ENCODE measurements at places on chromosomes 3 and 15.

DNA sequence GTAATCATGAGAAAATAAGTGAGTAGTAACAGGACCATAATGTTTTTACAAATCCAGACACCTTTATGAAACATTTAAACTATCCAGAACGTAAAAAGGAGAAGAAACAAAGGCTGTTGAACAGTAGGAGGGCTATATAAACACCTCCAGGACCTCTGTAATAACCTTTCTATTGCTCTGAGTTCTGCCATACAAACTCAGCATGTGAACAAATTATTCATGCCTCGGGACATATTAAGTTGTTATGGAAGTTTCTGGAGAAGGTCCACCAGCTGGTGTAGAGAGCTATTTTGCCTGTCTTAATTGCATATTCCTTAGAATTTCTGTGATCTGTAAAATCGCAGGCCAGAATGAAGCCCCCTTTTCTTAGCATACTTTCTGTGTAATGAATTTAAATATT is 256.3 kb downstream of the UBE2E2 start:
- DNase-seq: no peak

DNA sequence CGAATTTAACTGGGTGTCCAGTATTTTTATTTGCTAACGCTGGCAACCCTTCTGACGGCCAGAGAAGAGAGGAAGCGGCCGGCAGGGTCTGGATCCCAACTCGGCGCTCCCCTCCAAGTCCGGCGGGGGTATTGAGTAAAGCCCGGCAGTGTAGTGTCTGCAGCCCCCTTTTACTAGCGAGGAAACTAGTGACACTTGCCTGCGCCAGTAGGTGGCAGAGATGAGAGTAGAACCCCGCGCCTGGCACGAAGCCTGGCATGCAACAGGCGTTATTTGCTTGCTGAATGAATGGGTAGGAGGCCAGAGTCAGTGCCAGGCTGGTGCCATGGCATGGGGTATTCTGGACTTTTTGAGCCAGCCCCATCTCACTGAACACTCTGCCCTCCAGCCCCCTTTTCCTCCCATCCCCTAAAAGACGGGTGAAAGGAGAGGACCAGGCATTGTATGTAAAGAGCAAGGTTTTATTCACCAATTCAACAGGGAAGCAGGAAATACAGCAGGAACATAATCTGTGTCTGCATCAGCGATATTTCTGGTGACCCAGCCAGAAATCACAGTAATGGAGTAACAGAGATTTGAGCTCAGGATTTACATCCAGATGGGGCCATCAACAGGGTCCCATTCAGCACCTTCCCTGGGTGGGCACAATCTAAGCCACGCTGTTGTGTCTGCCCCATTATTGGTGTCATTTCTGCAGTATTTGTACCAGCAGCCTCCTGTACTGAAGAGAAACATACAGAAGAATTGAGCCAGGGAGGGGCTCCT is 788 bp upstream of the WDR73 start:
- DNase-seq: peak; percentile 70

DNA sequence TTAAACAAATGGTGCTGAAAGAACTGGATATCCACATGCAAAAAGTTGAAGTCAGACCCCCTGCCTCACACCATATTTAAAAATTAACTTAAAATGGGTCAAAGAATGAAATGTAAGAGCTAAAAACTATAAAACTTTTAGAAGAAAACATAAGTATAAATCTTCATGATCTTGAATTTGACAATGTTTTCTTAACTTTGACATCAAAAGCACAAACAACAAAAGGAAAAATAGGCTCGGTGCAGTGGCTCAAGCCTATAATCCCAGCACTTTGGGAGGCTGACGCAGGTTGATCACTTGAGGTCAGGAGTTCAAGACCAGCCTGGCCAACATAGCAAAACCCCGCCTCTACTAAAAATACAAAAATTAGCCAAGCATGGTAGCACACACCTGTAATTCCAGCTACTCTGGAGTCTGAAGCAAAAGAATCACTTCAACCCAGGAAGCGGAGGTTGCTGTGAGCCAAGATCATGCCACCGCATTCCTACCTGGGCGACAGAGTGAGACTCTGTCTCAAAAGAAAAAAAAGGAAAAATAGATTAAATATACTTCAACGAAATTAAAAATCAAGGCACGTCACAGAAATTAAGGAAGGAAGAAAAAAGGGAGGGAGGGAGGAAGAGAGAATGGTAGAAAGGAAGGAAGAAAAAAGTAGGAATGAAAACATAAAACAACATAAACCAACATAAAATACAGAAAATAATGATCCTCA is 1.5 kb downstream of the RAB27A start:
- no peak for DNase-seq

- no peak for DNase-seq
Observed at GRCh38 chr3:62920466-62920784, 45.2 kb upstream of the CADPS start.

DNA sequence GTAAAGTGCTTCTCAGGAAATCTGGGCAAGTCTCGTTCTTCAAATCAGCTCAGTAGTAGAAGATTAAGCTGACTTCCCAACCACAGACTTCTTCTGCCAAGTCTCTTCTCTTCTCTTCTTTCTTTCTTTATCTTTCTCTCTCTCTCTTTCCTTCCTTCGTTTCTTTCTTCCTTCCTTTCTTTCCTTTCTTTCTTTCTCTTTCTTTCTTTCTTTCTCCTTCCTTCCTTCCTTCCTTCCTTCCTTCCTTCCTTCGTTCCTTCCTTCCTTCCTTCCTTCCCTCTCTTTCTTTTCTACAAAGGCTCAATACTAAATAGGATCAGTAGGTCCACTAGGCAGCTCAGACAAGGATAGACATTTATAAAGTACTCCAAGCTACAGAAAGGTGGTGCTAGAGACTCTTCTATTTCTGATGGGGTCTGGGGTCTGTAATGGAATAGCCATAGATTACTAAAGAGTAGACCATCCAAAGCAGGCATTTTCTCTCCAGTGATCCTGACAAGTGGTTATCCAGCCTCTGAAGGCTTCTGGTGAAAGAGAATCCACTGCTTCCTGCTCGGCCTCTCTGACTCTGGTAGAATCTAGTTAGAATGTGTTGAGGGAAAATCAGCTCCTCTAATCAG is 100.8 kb downstream of the TPRG1 start:
- DNase-seq: no peak

GRCh38 chr15:99716540-99717095 is 16.6 kb downstream of the LYSMD4 start:
- DNase-seq: no peak

- no peak for DNase-seq
Observed at GRCh38 chr15:35547775-35548364, 1.9 kb upstream of the DPH6 start.

DNA sequence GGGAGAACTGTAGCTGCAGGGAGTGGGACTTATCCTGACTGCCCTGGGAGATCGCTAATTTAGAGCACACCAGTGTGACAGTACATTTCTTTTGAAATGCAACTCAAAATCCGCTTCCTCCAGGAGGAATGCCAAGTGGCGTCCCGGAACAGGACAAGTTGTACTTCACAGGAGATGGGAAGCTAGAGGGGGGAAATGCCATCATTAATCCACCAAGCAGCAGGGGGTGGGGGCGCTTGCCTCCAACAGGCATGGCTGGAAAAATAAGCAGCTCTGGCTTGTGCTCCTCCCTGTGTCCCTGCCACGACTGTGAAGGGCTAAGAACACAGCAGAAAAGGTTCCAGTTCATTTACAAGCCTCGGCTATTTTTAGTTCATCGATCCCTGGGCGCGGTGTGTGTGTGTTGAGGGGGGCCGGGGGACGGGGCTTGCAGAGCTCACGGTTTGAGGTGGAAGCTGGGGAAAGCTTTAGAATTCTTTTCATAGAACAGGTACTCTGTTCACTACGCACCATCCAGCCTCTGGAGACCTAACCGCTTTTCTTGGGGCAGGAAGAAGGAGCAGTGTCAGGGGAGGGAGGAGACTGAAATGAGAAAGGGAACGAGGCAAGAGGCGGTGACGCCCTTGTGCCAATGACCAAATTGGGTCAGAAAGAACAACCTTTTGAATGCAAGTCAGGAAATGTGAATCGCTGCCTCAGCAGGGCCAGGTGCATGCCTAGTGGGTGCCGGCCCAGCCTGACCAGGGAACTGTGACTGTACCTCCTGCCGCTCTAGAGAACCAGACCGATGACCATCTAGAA is 51.8 kb upstream of the DGKG start:
- DNase-seq: no peak

DNA sequence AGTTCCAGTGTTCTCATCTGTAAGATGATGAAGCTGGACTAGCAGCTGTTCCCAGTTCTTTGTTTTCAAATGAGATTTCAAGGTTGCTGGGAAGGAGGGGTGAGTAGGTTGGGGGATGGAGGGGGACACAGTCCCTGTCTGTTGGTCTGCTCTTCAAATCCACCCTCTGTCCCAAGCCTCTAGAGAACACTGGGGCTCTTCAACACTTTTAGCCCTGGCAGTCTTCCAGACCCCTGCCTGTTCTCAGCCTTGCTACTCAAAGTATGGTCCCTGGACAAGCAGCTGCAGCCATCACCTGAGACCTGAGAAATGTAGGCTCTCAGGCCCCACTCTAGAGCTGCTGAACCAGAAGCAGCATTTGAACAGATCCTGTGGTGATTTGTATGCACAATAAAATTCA is 41.3 kb downstream of the NEK11 start:
- DNase-seq: no peak

- no peak for DNase-seq
Observed at GRCh38 chr3:85476891-85477495, 518.2 kb downstream of the CADM2 start.

- DNase-seq: no peak
Observed at GRCh38 chr15:33656168-33656567, 312.1 kb upstream of the CHRM5 start.

DNA sequence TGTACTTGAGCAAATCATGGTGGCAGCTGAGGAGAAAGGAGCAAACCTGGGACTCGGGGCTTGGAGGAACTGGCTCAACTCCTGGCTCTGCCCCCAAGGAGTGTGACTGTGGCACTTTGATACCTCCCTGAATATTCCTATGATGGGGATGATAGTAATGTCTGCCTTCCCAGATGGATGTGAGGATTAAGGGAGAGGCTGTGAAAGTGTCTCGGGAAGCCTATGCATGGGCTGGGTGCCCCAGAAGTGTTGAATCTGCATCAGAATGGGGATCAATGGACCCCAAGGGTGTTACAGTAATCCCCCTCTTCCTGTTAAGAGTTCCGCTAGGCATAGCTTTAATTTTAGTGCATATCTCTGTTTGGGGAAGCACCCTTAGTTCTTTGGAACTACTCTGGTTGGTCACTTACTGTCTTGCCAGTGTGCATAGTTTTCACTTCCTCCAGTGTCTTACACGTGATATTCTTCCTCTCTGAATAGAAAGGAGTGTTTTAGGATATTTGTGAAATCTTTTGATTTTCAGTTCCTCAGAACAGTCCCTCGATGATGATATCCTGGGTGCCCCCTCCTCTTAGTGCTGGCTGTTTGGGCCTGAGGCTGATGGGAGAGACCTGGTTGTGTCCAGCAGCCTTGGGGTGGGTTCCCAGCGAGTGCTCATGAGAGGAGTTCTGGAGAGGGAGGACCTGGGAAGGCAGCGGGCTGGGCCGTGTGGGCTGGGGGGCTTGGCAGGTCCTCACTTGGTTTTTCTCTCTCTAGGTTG is 97.5 kb downstream of the CHDH start:
- no peak for DNase-seq

- no peak for DNase-seq
Observed at GRCh38 chr15:57329582-57330367, 46.5 kb upstream of the CGNL1 start.

- no peak for DNase-seq
Observed at GRCh38 chr3:59001675-59002074, 48.1 kb downstream of the CFAP20DC start.

- peak; percentile 38 for DNase-seq
Observed at GRCh38 chr3:156400062-156400461, 154.9 kb downstream of the SSR3 start.

DNA sequence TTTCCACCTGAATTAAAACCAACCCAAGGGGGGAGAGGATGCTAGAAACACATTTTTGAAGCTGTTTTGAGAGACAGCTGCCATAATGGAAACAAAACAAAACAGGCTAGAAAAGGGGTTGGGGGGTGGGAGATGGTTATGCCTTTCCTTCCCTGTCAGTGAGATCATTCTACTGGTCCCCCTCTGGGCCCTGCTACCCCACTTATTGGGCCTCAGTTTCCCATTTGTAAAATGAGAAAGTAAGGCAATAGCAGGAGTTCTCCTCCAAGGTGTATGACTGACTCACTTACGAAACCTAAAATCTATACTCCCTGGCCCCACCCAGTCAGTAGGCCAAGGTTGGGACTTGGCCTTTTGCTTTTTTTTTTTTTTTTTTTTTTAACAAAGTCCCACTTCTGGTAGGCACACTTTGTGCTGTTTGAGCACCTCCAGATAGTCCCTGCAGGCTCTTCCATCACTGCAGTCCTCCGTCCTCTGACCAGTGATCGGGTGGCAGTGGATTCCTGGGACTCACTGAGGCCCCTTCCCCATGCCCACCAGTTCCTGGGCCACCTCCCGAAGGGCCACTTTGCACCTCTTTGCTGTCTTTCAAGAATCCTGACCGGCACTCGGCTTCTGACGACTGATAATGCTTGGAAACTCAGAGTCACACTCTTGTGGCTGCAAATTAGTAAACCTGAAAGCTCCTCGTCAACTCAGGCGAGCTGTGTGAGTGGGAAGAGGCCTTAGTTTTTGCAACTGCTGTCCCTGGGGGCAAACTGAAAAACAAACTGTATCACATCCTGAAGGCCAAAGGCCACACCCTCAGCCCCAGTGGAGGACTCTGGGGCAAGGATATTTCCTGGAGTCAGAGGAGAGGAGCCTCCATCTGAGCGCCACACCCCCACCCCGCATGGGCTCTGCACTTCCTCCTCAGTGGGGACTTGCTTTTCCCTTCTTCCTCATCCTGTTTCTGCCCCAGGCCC is 6.7 kb upstream of the PSTPIP1 start:
- no peak for DNase-seq

DNA sequence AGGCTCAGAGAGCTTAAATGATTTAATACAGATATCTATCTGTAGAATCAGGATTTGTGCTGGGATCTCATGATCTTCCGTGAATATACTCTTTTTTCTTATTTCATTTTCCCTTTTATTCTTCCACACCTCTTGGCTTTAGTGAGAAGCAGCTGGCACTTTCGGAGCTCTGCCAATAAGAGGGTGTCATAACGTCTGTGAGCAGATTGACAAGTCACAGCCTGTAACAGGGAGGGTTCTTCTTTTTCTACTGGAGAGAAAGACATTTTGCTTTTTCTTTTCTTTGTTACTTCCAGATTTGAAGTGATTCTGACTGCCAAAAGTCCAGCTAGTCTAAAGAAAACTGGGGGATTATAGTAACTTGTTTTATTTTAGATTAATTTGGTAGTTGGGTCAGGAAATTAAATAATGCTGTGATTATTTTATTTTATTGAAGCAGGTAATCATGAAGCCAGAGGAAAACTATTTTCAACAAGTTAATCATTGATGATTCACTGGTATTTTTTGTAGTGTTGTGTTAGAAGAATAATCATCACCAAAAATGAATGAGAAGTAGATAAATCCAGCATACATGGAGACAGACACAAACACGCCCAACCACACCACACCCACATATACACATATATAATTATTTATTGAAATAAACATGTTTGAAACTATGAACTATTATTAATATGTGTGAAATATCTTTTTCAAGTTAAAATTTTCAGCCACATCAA is 69.8 kb downstream of the TNFAIP8L3 start:
- DNase-seq: no peak

DNA sequence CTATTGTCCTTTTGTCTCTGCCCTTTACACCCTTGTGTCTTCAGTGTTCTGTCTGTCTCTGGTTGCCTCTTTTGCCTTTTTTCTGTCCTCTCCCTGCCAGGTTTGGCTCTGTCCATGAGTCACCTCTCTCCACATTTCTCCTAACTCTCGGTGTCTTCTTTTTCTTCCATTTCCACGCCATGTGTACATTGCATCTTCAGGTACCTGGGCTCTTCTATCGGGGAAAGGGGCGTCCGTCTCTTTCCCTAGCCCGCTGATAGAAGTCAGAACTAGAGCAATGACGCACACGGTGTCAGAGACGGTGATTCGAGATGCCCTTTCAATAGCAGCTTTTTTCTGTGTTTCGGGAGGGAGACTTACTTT is 641 bp downstream of the OPA1 start:
- DNase-seq: peak; percentile 16

Measured in HEK293T (cell line).